Thyroid gland (tissue), 4 donors: ENCODE measurements at places on chromosomes 7 and 10.

DNA sequence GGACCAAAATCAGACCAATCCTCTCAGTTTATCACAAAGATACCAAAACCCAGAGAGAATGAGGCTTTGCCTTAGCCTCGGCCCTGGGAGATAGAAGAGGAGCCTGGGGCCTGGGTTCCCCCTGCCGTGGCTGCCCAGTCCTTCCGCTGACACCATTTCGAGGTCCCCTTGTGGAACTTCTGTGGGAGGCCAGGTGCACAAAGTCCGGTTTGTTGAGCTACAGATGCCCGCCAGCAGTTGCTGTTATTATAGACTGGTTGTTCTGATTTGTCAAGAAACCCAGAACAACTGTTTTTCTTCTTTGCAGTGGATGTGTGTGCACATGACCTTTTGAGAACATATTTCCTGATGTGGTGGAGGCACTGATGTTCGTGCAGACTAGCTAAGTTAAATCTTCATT lies 47.6 kb downstream of the CUX1 start:
- peak; percentile 26 for DNase-seq

DNA sequence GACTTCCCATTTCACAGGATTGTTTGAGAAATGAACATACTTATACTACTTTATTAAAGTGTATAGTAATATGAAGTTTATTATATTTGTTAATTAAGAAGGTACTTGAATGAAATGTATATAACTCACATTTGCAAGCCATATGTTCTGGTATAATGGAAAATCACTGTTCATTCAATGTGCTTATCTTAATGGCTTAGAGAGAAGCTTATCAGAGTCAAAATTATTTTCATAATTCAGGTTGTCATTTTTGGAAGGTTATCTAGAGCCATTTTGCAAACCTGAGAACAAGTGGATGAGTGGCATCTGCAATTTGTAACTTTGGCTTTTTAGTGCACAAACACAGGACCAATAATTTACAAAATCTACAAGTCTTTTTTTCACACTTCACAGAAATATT lies 621.0 kb downstream of the ARL4A start:
- no peak for DNase-seq

DNA sequence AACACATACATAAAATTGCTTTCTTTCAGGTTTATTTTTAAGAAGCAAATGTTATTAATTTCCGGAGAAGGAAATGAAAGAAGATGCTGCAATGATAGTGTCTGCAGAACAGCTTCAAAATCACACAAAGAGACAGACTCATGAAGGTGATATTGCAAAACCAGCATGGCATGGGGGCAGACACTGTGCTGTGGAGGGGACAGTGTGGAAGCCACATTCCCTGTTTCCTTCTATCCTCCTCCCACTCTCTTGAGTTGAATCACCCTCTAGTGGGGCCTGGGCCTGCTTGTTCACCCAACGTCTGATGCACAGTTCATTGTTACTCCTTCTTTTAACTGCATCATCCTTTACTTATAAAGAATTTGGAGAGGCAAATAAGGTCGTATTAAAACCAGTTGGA lies 104.0 kb upstream of the INSIG1 start:
- no peak for DNase-seq

DNA sequence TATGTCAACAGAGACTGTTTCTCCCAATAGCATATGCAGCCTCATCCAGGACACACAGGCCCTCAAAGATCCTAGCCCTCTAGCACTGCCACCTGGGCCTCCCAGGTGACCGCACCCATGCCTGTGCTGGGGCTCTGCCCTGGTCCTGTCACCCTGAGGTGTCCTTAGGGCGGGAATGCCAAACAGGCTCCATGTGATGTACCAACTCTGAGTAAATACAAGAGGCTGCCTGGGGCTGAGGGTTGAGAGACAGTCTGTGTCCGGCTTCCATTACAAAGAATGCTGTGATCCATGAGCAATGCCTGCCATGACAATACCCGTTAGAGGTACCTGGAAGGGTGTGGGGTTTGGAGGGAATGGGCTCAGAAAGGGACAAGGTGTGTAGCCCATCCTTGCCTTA lies 83.0 kb upstream of the KAT6B start:
- DNase-seq: no peak

DNA sequence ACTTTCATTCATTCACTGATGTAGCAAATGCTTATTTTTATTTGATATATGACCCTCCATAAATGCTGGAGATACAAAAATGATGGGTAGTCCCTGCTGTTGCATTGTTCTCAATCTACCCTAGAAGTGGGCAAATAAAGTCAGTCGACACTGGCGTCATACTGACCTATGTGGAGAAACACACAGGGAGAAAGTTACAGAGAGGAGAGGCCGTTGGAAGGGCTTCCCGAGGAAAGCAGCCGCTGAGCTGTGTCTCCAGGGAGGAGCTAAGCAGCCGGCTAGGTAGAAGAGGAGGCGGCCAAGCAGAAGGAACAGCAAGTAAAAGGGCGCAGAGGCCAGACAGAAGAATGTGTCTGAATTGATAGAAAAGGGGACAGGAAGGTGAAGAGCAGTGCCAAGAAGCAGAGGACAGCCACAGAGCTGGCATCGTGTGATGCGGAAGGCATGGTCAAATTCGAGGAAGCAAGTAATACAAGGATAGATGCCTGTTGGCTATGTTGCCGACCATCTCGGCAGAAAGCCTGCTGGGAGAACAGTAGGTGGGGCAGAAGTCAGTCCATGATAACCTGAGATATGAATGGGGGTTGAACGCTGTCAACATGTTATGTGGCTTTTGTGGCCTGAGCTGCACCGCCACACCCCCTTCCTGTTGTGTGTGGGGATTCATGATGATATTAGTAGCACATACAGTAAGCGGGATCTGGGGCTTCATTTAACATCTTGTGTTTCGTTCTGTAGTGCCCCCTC lies 25.9 kb downstream of the ST8SIA6 start:
- DNase-seq: no peak

GRCh38 chr7:50184271-50184990 lies 91.4 kb upstream of the ZPBP start:
- no peak for DNase-seq

DNA sequence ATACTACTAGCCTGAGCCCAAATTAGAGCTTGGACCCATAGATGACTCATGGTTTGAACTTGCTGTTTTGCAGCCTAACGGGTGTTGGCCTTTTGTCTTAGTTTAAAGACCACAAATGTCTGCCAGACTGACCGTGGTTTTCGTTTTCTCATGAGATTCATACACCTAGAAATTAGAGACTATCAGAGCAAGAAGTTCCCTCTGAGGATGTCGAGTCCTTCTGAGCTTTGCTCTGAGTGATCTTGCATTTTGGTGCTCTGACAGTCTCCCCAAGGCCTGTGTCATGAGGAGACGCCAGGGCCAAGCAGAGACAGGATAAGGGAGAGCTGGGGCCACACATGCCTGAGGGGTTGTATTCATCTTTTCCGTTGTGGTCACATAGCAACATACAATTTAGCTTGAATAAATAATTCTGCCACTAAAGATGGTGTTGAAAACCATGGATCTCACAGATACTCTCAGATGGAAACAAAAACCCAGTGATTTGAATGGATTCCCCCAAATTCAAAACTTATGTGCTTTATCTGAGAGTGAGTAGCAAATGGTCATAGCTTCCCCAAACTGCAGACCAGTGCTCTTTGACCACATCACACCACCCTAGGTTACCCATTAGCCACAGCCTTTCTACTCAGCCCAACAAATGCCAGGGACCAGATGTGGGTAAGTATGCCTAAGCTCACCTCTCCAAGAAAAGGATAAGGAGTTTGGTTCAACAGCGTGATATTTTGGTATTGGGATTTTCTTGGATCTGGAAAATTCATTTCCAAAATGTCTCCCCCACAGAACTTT lies 762.0 kb upstream of the IGFBP3 start:
- no peak for DNase-seq

DNA sequence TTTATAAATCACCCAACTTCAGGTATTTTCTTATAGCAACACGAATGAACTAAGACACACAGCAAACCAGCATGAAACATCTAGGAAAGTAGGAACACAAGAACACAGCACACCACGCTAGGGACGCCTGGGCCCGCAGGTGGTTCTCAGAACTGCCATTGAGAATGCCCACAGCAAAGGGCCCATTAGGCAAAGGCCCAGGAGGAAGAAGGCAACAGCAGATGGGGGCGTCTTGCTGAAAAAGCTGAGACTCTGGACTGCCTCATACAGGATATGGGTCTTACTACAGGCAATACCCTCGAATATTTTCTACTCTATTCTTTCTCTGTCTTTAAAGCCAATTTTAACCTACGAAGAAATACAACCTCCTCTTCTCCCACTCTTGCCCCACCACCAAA lies 77.3 kb downstream of the PARD3 start:
- no peak for DNase-seq

DNA sequence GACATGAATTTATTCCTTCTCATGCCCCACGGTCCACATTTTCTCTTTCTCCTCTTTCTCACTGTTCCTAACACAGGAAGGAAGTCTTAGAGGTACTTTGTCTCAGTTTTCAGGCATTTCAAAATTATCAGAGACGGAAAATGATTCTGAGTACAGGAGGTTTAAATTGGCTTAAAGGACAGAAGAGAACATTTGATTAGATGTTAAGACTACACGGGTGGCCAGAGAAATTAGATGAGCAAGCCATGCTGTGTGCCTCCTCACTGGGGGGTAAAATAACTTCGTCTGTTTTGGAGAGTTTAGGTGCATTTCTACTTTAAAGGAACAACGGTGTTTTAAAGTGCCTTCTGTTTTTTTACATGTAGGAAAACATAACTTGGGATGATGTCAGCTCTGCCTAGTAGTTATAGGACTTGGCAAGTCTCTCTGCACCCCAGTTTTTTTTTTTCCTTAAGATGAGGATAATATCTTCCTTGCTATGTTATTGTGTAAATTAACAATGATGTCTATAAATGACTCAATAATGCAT lies 66.9 kb downstream of the MCMBP start:
- DNase-seq: no peak

- DNase-seq: no peak
Observed at GRCh38 chr10:18079665-18080295, 60.4 kb upstream of the CACNB2 start.

DNA sequence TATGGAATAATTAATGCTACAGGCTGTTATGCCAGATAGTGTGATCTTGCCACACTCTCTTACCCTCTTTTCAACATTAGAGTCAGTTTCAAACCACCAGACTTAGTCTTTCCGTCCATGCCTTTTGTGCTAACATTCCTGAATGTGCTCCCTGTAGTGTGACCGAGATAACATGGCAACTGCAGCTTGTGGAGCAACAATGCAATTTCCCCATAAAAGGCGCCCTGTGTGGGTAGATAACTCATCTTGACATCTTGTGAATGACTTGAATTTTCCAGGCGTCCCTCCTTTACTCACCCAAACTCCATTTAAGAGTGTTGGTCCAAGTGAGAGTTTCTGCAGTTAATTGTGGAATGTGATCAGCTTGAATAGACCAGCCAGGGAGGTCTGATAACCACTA lies 99.6 kb downstream of the DNAH11 start:
- no peak for DNase-seq
